ENCODE measurements at places on chromosomes 6 and 20. TPM values are rescaled to one million over a fixed set of nuclear protein-coding genes. Genes with fewer than 3 reads are reported as not detected.

- no peak for DNase-seq
Observed at GRCh38 chr6:139337830-139338229, 36.6 kb downstream of the CITED2 start.

The GGTLC1 gene
- not detected for total RNA-seq

GRCh38 chr6:143778926-143779325 lies 64.2 kb upstream of the LTV1 start:
- DNase-seq, result no peak

GRCh38 chr20:50336661-50337060 lies 146.0 kb downstream of the CEBPB start:
- DNase-seq, result no peak

The LY6G6C gene
- not detected for total RNA-seq

The MYBL2 gene
- total RNA-seq, result 73.5 TPM

The AARS2 gene
- total RNA-seq, result 15.0 TPM

DNA sequence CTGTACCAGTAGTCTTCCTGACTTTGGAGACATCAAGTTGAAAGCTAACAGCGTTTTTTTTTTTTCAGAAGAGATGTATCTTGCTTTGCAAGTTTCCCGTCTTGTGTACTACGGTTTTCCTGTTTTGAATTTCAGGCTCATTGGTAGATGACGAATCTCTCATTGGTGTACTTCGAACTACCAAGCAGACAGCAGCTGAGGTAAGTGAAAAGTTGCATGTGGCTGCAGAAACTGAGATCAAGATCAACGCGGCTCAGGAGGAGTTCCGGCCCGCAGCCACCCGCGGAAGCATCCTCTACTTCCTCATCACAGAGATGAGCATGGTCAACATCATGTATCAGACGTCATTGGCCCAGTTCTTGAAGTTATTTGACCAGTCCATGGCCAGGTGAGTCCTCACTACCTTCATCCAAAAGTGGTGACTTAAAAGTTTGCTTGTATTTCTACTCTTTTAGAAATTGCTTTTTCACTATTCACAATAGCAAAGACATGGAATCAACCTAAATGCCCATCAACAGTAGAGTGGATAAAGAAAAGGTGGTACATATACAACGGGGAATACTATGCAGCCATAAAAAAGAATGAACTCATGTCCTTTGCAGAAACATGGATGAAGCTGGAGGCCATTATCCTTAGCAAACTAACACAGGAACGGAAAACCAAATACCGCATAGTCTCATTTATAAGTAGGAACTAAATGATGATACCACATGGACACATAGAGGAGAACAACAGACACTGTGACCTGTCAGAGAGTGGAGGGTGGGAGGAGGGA lies 110.6 kb upstream of the GLP1R start:
- no peak for DNase-seq

DNA sequence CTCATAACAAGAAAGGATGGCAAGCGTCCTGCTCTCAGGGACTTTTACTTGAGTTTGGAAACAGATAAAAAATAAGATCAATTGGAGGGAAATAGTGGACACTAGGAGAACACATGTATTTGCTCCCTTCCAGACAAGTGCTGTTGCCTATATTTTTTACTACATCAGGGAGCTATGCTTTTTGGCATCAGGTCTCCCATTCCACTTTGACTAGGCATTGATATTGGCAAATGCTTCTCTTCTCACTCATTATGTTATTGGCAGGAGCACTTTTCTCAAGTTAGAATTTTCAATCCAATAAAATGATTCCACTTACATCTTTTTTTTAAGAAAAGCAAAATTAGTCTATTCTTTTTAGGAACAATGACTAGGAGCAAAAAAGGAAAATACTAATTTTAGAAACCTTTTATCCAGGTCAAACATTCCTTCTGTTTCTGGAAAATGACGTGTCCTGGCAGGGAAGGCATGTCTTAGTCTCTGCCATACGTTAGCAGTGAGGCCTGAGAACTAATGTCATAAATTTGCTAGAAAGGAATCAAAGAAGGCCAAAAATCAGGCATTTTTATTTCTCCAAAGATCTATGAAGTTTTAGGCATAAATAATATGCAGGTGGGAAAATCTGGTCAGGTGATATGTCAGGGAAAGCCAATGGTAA lies 21.4 kb downstream of the BCAS1 start:
- DNase-seq, result no peak

DNA sequence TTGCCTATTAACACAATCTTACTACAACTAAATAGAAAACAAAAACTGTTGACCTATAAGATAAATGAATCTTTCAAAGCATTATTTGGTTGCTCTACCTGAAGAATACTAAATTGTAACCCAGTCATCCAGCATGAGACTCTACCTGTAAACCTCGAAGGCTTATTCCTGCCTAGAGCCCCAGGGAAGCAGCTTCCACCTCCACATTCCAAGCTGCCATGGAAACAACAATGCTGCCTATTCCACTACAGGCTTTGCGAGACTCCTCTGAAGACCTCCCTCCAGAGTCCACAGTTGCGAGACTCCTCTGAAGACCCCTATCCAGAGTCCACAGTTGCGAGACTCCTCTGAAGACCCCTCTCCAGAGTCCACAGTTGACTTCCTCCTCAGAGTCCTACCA lies 15.7 kb downstream of the GMDS start:
- DNase-seq, result no peak

GRCh38 chr6:32983964-32984621 lies 15.7 kb downstream of the BRD2 start:
- no peak for DNase-seq

The ANGPT4 gene
- total RNA-seq, result not detected

DNA sequence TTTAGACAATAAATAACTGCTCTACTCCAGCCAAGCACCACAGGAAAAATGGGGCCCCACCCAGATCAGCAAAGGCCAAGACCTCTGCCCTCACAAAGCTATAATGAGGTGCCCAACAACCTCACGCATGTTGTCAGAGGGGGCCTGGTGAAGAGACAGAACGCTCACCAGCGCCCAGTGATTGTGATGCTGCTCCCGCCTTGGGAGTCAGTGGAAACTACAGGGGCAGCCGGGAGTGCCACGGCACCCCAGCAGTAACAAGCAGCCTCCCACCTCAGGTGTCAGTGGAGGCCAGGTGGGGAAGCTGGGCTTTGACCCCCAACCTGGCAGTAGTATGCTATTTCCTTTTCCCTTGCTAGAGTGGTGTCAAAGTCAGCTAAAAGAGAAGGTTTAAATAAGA lies 47.4 kb downstream of the TCP11 start:
- DNase-seq, result no peak

DNA sequence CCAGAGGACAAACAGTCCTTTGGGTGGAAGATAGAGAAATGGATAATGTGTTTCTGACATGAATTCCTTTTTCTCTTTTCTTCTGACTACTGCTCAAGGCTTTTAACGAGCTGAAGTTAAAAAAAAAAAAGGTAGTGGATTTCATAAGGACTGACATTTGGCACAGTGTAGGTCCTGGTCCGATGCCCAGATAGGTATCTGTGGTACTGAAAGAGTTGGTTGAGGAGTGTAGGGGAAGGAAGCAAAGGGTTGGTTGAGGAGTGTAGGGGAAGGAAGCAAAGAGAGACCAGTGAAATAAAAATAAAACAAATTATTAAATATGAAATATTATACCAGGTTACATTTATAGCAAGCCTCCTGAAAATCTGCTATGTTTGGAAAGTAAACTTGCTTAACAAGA lies 11.8 kb downstream of the UTRN start:
- no peak for DNase-seq

DNA sequence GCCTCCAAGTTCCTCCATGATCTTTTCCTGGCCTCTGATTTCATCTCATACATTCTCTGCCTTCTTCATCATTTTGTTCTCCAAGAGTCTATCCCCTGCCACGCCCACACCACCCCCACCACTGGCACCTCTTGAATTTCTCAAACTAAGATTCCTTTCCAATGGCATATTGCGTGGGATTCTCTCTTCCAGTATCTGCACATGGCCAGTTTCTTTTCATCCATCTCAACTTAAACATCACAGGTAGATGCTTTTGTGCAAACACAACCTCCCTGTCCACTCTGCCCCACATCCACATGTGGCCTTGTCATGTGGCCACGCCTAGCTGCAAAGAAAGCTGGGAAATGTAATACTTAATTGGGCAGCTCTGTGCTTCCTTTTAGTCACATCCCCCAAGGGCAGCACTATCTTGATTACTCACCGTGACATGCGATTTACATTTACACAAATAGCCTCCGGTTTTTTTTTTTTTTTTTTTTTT lies 33.4 kb upstream of the ZMYND8 start:
- no peak for DNase-seq

- no peak for DNase-seq
Observed at GRCh38 chr6:136095986-136096385, 154.1 kb downstream of the MTFR2 start.

Measured in activated CD4-positive, alpha-beta memory T cell treated with anti-CD3 and anti-CD28 coated beads, Interleukin-2, amount 10 ng/mL, durations not matched to agents 7 days and 5 days (primary cell).